ENCODE measurements at places on chromosomes 16 and 17.

DNA sequence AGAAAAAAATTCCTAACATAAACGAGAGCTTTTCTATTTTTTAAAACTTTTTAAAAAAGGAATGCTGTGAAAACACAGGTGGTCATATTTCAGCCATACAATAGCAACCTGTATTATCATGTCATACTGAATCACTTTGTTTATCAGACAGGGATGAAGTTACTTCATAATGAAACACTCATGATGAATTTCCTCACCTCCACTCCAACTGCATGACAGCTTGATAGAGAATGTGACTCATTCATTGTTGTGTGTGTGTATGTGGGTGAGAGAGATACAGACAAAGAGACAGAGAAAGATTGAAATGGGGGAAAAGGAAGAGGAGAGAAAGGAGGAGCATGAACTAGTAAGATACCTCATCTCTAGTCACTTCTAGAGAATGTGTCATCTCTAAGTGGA, 109.0 kb downstream of the SYCE1L start:
- no peak for DNase-seq

- DNase-seq, result no peak
Measured at GRCh38 chr16:84610376-84610775, 7.5 kb downstream of the COTL1 start.

DNA sequence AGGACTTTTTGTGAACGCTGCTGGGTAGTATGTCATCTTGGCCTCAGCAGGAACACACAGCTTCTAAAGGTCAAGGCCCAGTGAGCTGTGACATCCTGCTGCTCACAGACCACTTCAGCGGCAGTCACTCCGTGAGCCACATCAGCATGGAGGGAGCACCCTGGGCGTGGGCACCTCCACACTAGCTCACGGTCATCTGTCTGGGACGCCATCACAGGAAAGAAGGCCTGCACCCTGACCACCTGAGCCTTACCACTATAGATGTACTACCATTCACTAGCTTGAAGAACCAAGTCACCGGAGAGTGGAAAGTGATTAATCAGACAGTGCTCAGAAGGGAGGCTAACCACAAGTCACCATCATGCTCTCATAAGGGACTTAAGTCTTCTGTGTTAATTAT, 3.3 kb downstream of the AXIN1 start:
- no peak for DNase-seq

GRCh38 chr17:70699408-70699807, 530.1 kb downstream of the KCNJ2 start:
- no peak for DNase-seq

DNA sequence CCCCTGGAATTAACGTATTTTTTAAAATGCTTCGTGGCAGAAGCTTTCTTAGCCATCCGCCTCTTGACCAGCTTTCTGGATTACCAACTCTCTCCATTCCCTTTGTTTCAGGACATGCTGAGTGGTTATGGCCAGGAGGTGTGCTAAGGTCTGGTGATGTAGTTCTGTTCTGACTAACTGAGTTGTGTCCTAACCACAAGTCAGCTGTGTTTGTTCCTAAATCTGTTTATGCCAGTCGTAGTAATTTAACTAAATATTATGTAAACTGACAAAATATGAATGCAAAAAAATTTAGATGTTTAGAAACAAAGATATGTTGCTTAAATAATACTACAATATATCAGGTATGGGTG, 61.6 kb downstream of the MRTFB start:
- DNase-seq, result no peak

DNA sequence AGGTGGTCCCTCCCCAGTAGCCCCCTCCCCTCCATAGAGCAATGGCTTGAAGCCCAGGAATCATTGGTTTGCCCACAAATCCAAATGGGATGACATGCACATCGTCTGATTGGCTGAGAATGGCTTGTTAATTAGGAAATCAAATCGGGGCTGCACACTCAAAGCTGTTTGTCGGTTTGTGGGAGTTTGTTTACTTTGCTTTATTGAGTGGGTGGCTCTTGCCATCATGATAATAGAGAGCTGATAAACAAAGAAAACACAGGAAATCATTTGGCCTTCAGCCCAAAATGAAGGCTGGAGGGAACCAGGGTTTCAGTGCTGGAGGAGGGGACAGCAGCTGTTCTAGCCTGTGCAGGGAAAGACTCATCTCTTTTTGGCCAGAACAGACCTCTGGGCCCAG, 316.3 kb downstream of the CBLN1 start:
- DNase-seq, result no peak

GRCh38 chr17:71232801-71233559, 887.8 kb upstream of the SOX9 start:
- DNase-seq, result no peak

- no peak for DNase-seq
Measured at GRCh38 chr17:32285306-32285705, 19.7 kb downstream of the RHBDL3 start.

GRCh38 chr16:81945665-81946064, 65.6 kb downstream of the SDR42E1 start:
- no peak for DNase-seq

GRCh38 chr17:79658811-79659207, 48.0 kb upstream of the RBFOX3 start:
- peak; percentile 38 for DNase-seq

DNA sequence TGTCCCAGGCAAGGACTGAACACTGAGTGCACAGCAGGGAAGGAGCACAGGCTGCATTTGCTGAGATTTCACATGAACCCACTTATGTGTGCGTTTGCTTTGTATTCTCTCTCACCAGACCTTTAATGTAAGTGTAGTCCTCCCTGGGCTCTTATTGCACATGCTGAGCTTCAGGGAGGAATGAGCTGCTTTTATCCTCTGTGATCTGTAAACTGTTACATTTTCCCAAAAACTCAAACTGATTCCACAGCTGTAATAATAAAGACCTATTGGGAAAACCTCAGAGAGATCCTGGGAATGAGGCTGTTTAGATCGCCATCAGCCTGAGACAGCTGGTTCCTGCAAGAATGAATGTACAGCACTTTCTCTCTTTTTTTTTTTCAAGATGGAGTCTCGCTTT, 53.6 kb upstream of the ADORA2B start:
- DNase-seq, result no peak

DNA sequence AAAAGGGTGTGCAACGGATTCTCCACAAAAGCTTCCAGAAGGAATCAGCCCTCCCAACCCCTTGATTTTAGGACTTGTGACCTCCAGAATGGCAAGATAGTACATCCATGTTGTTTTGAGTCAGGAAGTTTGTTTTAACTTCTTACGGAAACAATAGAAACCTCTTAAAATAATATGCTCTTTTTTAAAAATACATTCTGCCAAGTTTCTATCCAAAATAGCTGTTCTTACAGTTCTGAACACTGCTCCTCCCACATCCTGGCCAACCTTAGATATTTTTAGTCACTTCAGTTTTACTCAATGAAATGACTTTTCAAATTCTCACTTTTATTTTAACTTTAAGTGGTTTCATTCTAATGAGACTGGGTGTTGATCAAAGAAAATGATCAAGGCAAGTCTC, 156.4 kb downstream of the ZNF18 start:
- DNase-seq, result no peak

DNA sequence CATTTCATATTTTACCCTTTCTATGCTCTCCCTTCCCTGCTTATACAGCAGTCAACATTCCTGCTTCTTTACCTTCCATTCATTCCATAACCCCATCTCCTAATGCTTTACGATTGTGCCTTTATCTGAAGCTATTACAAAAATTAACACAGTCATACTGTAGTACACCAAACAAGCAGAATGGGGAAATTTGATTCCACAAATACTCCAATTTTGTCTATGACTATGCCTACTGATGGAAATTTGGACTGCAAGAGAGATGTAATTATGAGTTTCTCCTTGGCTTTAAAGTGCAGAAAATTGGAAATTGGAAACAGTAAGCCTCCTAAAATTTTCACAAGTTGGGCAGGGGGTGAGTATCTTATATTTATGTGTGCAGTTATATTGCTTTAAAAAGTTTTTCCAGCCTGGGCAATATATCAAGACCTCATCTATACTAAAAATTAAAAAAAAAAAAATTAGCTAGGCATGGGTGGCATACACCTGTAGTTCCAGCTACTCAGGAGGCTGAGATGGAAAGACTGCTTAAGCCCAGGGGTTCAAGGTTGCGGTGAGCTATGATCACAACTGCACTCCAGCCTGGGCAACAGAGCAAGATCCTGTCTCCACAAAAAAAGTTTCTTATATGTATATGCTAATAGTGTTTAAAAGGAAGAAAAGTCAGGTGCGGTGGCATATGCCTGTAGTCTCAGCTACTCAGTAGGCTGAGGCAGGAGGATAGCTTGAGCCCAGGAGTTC, 3.0 kb downstream of the APPBP2 start:
- no peak for DNase-seq

DNA sequence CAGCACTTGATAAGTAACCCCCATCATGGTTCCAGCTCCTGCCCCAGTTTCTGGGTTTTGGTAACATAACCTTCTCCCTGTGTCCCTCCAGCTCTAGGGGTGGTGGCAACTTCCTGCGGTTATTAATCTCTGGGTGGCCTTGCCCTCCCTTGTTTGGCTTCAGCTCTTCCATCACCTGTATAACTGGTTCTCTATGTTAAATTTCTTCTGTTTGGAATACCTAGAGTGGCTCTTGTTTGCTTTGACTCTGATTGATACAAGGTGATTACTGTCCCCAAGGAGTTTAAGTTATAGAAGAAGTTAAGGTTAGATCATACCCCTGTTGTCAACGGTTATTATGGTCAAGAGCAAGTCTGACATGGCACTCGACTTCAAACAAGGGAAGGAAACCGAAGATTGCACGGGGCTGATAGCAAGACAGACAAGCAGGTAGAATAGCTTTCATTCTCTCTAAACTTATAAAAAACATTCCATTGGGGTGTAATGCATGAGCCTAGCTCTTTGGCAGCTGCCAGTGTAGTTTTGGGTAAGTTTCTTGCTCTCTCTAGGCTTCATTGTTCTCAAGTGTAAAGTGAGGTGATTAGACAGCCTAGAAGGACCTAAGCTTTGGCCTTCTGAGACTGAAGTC, 11.0 kb upstream of the CCR7 start:
- DNase-seq, result no peak

DNA sequence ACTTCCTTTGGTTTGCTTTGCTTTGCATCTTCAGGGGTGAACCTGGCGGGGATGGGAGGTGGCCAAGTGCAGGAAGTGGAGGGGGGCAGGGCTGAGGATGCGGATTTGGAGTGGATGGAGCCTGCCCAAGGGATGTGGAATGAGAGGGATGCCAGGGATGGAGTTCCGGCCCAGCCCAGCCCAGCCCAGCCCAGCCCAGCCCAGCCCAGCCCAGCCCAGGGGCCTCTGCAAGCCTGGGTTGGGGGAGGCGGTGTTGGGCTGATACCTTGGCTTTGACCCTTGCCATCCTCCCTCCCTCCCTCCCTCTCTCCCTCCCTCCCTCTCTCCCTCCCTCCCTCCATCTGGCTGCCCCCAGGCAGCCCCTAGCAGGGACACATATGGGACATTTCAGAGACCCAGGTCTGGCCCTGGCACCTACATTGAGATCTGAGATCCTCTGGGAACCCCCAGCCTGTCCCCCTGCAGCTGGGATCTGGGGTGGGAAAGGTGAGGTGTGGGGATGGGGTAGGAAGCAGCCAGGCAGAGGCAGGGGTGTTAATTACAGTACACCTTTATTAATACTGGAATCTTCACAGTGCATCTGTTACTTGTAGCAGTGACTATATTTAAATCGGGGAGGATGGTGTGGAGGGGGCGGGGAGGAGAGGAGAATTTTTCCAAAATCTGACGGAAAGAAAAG, 14.5 kb downstream of the IL34 start:
- no peak for DNase-seq

DNA sequence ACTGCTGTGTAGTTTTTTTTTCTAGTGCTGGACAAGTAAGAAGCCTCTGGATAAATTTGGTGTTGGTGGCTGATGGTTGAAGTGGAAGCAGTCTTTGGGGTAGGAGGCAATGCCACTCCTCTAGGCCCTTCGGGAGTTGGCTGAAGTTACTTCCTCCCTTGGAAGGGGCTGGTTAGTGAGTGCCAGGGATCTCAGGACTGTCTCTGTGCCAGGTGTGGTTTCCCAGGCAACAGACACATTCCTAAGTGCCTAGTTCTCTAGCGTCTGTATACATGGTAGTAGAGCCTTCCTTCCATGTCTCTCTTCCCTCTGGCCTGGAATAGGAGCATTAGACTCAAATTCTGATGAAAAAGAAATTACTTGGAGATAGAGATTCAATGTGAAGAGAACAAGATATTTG, 15.3 kb downstream of the TMEM98 start:
- DNase-seq, result no peak

DNA sequence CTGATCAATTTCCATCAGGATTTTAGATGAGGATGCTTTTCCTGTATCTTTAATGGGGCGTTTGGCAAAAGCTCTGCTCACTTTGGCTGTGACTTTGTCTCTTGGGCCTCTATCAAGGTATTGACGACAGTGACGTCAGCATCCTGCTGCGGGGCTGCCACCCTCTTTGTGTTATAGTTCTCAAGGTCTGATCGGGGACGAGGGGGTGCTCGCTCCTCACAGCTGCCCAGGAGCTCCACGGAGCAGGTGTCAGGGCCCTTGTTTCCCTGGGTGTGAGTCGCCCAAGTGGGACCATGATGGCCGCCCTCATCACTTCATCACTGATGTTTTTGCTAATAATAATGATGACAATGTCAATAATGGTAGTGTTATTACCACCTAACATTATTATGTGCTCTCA, 65.4 kb downstream of the CMIP start:
- DNase-seq, result no peak

- no peak for DNase-seq
Measured at GRCh38 chr17:37084372-37084771, 135.6 kb downstream of the AATF start.

DNA sequence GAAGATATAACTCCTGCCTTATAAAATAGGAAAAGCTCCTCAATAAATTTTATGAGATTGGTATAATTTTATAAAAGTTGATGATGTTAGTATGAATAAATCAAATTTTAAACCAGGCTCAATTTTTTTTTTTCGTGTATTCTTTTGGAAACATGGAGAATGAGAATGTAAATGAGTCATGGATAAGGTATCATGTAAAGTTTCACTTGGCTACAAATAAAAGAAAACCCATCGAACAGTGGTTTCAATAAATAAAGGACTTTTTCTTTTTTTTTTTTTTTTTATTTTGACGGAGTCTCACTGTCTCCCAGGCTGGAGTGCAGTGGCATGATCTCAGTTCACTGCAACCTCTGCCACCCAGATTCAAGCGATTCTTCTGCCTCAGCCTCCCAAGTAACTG, 67.3 kb downstream of the PHKB start:
- DNase-seq, result no peak

DNA sequence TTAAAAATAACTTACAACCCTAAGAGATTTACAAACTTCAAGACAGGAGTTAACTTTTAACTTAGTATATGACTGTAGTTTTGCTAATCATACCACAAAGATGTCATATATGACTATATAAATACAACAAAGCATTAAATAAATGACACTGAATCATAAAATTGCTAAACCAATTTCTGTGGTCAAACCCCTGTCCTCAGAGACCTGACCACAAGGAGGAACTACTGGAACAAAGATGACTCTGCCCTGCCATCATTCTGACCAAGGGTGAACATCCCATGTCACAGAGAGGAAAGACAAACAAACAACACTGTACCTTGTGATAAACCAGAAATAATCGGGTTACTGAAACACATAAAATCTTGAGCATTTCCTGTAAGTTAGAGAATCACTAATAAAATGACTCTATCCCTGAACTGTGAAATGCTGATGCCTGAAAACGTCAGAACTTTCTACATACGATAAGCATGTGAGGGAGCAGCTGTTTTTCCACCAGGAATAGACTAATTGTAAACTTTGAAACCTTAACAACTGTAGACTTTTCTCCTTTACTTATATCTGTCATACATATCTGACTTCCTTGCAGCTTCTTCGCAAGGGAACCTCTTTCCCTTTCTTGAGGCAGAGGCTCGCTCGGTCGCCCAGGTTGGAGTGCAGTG, 47.9 kb downstream of the WDR59 start:
- no peak for DNase-seq

GRCh38 chr16:60902114-60902513, 1134.1 kb downstream of the CDH8 start:
- DNase-seq, result no peak

All from neuronal stem cell (in vitro differentiated cells).